Stimulated activated CD4-positive, alpha-beta T cell treated with anti-CD3 and anti-CD28 coated beads, Interleukin-2, amount 100 ng/mL, for 24 hours (primary cell): ENCODE measurements at places on chromosomes 7 and 10.

GRCh38 chr10:97724341-97724941 is 10.9 kb downstream of the MARVELD1 start:
- no peak for DNase-seq

GRCh38 chr10:95273393-95274312 is 17.1 kb downstream of the PDLIM1 start:
- no peak for DNase-seq

- no peak for DNase-seq
Observed at GRCh38 chr7:55878691-55879090, 8.6 kb upstream of the ZNF713 start.

GRCh38 chr10:101649525-101650085 is 45.4 kb downstream of the FBXW4 start:
- no peak for DNase-seq

- no peak for DNase-seq
Observed at GRCh38 chr10:108789919-108790318, 1133.4 kb downstream of the XPNPEP1 start.

DNA sequence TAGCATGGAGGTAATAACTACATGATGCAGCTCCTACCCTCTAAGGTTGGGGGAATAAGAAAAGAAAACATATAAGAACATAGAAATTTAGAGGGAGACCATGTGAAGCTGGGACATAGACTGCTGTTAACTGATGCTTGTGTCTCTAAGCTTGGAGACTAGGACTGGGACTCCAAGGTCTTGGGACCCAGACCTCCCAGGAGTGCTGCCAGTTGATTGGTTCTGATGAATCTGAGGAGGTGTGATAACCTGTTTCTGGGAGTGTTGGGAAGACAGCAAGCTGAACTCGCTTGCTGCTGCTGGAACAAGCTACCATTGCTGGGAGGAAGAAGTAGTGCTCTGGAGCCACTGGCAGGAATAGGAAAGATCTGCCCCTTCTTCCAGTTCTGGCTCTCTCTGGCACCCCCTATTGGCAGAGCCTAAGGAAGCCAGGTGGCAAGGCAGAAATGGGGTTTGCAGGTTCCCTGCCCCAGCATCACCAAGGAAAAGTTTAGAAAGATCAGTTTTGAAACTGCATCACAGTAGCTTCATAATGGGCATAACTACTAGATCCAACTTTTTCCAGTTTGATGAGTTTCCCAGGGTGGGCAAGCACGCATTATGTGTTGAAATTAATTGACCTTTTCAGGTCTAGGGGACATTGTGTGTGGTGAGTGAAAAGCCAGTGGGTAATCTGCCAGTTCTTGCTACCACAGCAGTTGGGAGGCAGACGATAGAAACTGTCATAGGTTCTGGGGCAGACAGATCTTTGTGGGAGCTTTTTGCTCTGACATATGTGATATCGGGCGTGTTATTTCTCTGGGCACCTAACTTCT is 140.7 kb downstream of the SND1 start:
- peak; percentile 44 for DNase-seq

DNA sequence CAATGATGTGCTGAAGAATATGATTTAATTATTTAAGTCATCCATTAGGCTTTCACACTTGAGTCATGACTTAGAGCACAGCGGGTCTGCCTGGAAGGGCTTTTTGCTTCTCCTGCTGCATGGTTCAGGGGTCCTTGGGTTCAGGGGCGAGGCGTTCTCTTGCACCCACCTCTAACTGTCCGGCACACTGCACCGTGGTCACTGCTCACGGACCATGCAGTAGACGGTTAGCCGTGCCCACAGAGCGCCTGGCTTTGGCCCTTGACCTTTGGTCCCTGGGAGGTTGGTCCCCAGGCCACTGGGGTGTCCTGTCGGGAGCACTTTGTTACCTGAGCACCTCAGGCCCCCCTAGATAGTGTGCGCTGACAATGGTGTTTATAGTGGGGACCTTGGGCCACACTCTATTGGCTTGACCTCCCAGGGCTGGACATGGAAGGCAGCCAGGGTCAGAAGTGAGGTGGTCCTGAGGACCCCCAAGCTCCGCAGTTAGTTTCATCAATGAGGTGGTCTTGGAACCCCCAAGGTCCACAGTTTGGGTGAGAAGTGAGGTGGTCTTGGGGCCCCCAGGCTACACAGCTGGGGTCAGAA is 110.6 kb downstream of the ACTR3B start:
- no peak for DNase-seq

- DNase-seq: peak; percentile 27
Observed at GRCh38 chr7:132709971-132710567, 133.8 kb upstream of the PLXNA4 start.

- no peak for DNase-seq
Observed at GRCh38 chr10:31754803-31755624, 173.6 kb downstream of the ARHGAP12 start.

- no peak for DNase-seq
Observed at GRCh38 chr10:112827086-112827485, 123.0 kb upstream of the TCF7L2 start.

DNA sequence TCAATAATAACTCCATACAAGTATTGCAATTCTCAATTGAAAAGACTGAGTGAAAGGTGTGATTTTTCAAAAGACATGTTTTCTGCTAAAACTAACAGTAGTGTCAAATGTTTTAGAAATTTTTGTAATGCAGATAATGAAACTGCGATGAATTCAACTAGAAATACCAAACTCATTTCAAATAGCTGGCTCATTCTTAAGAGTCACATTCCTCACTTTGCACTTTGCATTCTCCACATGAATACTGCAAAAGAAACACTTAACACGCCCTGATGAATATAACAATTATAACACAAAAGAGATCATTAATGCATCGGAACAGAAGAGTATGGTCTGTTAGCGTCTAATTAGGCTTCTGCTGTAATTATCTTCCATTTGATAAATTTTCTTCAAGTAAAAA is 15.5 kb upstream of the TSPAN12 start:
- no peak for DNase-seq

DNA sequence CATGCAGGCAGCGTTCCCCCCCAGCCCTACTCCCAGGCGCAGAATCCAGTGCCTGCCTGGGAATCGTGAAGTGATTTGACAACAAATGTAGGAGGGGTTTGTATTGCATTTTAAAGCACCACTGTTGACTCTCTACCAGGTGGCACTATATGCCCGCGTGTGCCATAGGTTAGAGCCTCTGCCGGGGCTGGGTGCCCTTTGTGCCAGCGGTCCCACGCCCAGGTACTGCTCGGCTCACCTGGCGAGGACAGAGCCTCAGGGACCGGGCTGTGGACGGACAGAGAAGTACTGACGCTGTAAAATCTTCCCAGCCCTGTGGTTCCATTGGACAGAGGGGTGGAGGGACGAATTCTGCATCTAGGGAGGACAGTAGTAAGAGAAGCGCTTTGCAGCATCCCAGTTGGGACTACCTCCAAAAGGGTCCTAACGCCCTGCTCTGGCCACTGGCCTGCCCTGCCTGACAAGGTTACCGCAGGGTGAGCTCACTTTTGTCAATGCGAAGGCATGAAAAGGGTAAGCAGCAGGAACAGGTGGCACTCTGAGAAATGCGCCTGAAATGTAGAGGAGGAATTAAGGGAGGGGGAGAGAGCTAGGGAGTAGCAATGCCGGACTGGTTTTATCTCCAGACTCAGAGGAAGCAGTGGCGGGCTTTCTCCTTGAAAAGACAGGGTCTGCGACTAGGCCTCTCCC is 788 bp upstream of the CACNA2D1 start:
- no peak for DNase-seq

- no peak for DNase-seq
Observed at GRCh38 chr10:6986927-6987326, 406.9 kb upstream of the PRKCQ start.

GRCh38 chr7:142556740-142557139 is 192.5 kb upstream of the PRSS1 start:
- DNase-seq: no peak

DNA sequence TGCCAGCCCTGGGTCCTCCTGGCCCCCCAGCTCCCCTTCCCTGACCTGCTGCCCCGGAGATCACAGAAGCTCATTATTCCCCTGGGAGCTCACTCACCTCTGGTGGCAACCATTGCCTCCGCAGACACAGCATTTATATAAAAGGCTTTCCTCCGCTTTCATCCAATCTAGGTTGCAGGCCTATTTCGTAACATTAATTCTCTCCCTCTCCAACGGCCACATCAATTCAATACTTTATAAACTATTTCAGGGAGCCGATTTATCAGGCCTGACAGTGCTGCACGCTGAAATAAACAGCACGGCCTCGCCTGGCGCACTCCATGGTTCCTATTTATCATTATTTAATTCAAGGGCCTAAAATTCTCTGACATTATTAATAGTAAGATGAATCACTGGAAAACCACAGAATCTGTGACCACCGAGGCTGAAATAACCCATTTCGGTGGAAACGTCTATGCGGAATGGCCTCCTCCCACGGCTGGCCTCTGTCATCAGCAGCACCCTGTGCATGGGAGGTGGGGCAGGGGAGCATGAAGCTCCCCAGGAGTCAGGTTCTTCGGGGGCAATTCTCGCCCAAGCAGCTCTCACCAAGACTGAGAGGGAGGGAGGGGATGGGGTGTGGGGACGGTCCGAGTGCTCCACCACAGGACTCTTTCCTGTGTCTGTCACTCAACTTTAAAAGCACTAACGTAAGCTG is 249.3 kb upstream of the PFKP start:
- no peak for DNase-seq

DNA sequence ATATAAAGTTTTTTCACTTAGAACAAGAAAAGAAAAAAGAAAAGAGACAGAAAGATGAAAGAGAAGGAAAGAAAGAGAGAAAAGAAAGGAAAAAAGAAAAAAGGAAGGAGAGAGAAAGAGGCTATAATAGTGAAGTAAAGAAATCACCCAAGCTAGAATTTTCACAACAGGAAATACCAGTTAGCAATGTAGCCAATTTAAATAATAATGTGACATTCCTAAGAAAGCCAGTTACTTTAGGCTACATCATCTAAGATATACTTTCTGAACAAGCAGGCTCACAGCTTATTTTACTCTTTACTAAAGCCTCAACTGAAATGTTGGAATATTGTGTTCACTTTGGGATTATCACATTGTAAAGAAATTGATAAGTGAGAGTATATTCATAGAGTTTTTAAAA is 53.6 kb downstream of the GPR37 start:
- no peak for DNase-seq

GRCh38 chr7:126635545-126635944 is 617.2 kb downstream of the GRM8 start:
- DNase-seq: no peak

- no peak for DNase-seq
Observed at GRCh38 chr10:70940834-70941568, 52.6 kb upstream of the PCBD1 start.

DNA sequence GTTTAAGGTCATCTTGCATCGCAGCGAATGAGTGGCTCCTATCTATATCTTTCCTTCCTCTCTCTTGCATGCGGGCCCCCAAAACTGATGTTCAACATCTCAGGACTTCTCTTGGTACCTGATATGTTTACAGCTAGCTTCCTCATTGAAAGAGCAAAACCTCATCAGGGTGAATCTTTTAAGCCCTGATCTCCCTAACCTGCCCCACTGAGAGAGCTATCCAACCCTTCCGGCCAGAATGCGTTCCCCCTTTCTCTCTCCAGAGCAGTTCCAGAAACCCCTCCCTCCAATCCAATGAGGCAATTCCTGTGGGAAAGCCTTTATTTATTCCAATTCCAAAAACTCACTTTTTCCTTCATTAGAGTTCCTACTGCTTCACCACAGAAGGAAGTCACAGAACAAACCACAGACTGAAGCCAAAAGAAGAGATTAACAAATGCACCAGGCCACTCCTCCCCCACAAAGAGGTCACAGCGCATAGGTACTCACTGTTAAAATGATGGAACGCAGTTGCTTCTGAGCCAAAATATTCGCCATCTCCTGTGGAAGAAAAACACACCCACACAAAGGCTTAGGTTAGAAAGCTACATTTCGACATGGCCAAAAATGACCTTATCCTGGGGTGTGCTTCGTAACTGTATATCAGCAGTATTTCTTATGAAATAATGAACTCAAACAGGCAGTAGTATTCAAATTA is 232.4 kb downstream of the ELMO1 start:
- no peak for DNase-seq

DNA sequence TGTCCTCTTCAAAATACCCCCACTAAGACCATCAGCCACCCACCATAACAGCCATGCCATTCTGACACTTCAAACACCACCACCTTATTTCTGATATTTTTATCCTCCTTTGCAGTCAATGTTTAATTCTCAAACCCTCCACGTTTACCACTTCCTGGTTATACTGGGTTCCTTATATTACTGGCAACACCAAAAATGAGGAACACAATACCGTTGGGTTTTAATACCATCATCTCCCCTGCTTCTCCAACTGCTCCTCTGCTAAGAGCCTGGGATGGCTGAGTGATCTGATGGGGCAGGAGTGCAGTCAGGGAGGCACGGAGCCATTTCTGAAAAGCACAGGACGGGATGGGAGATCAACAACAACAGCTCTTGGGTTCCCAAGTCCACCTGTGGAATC is 140.5 kb downstream of the CHCHD3 start:
- no peak for DNase-seq

DNA sequence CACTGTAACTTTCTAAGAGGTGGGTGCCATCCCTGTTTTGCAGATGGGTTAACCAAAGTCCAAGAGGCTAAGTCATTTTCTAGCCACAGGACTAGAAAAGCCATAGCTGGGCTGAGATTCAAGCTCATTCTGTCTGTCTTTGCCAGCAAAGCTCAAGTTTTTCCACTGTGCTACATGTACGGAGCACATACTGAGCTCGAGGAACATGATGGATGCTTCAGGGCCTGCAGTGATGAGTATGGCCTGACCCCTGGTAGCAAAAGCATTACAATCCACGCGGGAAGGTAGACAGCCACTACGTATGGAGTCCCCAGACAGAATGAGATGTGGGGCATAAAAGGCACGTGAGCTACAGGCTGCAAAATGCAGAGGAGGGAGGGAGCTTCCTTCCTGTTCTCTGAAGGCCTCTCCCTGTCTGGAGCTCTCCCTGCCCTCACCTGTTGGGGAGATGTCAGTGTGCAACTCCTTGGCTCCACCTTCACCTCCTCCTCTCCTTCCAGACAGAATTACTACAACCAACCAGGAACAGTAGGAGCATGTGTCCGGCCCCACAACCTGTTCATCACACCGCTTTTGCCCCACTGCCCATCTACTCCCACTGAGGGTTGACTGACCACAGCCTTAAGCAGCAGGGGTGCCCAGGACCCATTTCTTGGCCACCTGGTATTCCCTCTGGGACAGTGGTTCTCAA is 16.4 kb downstream of the ITPRIP start:
- DNase-seq: no peak

- no peak for DNase-seq
Observed at GRCh38 chr10:53209944-53210611, 437.5 kb upstream of the MBL2 start.
